Stimulated activated CD4-positive, alpha-beta T cell treated with anti-CD3 and anti-CD28 coated beads, Interleukin-2, amount 100 ng/mL, for 4 hours (primary cell): ENCODE measurements at places on chromosomes 4 and X.

- no peak for DNase-seq
These were observed 181.7 kb downstream of the GABRB1 start for GRCh38 chr4:47213106-47213505.

- DNase-seq, result no peak
These were observed 49.9 kb upstream of the HELT start for GRCh38 chr4:184968366-184968765.

GRCh38 chr4:176769514-176769913 lies 23.2 kb downstream of the VEGFC start:
- DNase-seq, result no peak

GRCh38 chr4:59258002-59258401 lies 1942.1 kb upstream of the ADGRL3 start:
- DNase-seq, result no peak

- no peak for DNase-seq
These were observed 47.5 kb downstream of the RAPGEF2 start for GRCh38 chr4:159150396-159150795.
